D721Med (cell line): ENCODE measurements at places on chromosomes 12 and 14.

DNA sequence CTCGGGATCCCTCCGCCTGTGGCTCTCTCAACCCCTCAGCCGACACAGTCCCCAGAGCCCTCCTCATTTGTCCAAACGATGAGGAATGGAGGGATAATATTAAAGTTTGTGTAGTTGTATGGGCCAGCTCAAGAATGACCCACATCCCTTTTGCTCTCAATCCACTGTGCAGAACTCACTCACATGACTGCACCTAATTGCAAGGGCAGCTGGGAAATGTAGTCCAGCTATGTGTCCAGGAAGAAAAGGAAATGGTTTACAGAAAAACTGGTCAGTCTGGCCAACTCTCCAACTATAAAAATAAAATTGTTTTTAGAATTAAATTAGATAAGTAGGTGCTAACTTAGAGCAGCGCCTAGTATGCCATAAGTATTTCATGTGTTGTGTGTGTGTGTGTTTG is 66.6 kb downstream of the GALNT8 start:
- no peak for DNase-seq

- DNase-seq = no peak
Measured at GRCh38 chr14:62604524-62604923, 440.7 kb downstream of the KCNH5 start.

DNA sequence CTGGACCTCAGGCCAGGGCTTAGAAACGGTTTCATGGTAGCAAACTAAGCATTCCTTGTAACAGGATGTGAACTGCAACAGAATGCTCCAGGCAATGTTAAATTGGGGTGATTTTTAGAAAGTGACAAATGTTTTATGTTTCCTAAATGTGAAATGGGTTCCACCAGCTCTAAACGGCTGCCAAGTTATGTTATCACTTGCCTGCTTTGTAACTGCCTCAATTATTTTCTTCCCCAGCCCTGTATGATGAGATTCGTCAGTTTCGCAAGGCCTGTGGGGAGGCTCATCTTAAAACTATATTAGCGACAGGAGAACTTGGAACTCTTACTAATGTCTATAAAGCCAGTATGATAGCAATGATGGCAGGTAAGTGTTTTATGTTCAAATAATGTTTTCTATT is 70.9 kb downstream of the DERA start:
- no peak for DNase-seq

DNA sequence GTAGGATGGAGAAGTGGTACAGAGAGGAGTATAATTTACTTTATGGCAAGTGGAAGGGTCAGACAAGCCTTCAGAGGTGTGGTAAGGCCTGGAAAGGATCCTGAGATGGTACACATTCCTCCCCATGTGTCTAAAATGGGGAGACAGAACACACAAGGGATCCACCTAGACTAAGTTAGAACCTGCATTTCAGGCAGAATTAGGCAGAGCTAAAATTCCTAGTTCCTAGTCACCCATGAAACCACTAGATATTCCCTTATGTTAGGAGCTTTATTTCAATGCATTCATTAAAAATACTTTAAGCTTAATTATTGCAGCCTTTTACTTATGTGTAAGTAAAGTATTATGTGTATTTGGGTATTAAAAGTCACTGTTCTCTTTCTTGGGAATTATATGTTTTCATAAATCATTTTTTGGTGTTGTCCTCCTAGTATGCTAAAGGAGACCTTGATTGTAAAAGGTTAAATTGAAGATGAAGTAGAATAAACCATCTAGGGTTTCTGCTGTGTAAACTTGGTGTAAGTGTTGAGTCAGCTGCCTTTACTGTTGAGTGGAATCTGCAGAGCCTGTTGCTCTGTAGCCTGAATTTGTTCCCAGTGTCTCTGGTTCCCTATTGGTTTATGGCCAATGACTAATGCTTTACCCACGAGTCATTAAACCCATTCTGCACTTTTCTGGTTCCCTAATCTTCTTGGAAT is 423.2 kb downstream of the ATP23 start:
- no peak for DNase-seq

DNA sequence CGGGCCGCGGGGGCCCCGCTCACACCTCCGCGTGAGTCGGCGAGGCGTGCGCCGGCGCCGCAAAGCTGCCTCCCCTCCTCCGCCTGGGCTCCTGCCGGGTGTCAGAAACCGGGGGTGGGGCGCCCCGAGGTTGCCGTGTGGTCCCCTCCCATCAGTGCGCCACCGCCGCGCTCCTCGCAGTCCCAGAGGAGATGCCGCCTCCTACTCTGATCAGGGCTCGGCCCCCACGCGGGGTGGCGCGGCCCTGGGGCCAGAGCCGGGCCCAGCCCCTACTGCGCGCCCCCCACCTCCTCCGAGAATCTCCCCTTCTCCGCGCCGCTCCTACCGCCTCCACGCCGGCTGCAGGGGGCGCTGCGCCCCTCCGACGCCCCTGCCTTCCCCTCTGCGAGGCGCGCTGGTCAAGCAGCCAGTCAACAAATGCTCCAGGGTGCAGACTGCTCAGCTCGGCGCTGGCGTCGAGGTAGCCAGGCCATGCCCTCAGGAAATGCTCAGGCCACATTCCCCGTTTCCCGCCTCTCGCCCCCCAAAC is 467 bp upstream of the JAG2 start:
- peak; percentile 69 for DNase-seq

GRCh38 chr14:75409316-75410205 is 18.3 kb upstream of the JDP2 start:
- DNase-seq = no peak

DNA sequence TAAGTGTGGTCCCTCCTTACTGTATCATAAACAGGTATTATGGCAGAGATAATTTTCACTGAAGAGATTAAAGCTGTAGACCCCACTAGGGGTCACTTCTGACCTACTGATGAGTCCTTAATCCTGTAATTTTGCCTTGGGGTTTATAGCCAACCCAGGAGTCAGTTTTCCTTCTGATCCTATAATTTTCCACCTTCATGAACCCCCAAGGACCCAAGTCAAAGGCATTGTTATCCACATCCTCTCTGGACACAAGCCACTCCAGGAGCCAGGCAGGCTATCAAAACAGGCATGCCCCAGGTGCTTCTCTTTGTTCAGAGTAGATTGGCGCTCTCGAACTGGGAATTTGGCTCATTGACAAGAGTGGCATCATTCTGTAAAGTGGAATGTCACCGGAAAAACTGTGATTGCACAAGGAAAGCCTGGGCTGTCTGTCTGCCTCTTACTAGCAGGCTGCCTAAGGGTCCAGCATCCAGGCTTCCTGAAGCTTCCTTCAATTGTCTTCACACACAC is 1523.2 kb upstream of the FLRT2 start:
- no peak for DNase-seq

DNA sequence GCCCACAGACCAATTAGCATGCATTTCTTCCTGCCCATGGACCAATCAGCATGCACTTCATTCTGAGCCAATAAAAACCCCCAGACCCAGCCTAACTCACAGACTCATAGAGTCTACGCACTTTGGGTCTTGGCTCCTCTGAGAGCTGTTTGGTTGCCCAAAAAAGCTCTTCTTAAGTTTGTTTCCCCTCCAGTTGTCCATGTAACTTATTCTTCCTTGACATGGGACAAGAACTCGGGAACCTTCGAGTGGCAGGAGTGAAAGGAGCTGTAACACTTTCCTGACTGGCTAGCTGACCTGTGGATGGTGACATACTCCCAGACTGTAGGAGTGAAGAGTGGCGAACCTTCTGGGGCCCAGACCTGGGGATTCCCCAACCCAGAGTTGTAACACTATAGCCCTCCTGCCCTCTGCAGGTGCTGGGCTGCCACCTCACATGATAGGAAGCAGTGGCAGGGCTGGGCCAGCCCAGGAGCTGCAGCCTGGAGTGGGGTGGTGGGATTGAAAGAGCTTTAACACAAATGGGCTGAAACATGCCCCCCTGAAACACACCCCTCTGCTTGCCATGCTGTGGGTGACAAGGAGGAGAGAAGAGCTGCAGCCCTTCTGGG is 4.4 kb upstream of the BTBD7 start:
- no peak for DNase-seq

- no peak for DNase-seq
Measured at GRCh38 chr12:108930155-108930554, 50.3 kb downstream of the DAO start.

DNA sequence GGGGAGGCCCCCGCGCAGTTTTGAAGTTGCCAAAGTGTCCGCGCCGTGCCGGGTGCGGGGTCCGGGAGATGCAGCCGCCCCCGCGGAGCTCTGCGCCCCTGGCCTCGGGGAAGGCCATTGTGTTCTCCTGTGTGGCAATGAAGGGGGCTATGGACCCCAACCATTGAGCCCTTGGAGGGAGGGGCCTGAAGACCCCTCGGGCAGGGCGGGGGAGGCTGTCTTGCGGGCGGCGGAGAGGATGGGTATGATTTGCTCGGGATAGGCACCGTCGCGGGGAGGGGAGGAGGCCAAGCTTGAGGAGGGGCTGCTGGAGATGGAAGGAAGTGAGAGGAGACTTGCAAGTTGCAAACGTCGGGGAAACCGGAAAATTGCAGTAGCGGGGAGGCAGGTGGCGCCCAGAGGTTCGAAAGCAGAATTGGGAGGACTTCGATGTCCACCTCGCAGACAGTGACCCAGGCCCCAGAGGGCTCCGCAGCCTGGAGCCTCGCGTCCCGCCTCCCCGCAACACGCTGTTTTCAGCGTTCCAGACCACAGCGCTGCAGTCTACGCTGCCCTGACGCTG is 25.4 kb downstream of the BCL11B start:
- DNase-seq = no peak

- no peak for DNase-seq
Measured at GRCh38 chr14:102209224-102209966, 69.7 kb downstream of the WDR20 start.

GRCh38 chr12:30067146-30067545 is 283.4 kb upstream of the TMTC1 start:
- no peak for DNase-seq

- DNase-seq = no peak
Measured at GRCh38 chr14:26209699-26210098, 388.1 kb downstream of the NOVA1 start.

DNA sequence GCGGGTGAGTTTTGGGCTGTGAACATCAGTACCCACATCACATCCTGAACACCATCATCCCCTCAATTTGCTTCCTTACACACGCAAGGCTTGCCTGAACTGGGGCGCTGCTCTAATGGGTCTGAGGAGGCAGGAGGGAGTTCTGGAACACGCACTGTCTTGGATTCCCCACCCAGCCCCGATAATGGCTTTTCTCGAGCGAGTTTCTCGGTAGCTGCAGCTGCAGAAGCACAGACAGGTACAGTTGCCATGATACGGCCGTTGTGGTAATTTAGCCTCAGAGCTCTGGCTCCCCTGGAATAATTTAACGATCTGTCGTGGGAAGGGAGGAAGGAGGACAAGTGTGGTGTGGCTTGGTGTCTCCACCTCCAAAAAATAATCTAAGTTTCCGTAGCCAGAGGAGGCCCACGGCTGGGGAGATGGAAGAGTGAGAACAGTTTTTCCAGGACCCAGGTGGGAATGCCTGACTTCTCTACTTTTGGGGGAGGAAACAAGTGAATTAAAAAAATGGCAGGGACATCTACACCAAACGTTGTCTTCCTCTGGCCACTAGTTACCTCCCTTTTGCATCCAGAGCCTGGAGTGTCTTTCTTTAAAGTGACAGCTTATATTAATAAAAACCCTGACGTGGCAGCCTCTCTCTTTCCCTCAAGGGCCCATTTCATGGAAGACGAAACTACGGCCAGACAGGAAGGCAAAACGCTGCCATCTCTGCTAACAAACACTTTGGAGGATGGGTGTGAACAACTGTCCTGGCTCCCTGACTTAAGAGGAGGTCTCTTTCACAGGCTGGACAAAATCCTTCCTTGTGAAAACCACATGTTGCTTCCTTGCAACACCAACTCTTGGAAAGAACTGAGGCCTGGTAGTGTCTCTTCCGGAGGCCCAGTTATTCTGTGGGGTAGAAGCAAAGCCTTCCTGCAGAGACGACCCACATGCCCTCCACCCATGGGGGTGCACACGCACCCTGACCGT is 84.8 kb downstream of the RBM19 start:
- no peak for DNase-seq
